ENCODE measurements at places on chromosomes 12 and 14. TPM values are rescaled to one million over a fixed set of nuclear protein-coding genes. Genes with fewer than 3 reads are reported as not detected.

DNA sequence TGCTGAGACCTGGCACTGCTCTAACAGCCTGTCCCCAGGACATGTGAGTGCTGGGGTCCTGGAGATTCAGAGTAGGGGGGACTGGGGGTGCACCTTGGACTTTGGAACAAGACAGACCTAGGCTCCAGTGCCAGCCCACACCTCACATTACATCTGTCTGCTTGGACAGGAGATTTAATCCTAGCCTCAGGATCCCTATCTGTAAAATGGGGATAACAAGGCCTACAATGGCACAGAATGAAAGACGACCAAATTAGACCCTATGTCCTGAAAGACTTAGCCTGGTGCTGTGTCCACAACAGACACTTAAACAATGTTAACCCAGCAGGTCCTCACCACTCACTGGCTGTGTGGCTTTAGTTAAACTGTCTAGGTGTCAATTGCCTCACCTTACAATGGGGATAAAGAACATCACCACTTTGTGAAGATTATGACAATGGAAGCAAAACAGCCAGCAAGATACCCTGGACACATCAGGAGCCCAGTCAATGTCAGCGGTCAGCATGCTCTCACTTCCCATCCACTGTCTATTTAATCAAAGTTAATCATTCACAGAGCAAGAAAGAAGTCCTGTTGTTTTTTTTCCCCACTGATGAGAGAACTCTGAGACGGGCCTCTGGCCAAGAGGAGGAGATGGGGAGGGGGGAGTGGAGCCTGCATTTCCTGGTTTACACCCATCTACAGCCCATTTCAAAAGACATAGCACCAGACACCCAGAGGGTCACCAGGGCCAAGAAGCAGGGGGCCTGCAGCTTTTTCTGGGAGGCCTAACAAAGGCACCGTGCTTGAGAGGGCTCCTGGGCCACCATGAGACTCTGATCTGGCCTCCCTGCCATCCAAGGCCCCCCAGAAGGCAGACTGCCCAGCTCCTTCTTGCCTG lies 40.6 kb downstream of the ACTN1 start:
- DNase-seq, result no peak

The C3AR1 gene
- 9.9 TPM for total RNA-seq

DNA sequence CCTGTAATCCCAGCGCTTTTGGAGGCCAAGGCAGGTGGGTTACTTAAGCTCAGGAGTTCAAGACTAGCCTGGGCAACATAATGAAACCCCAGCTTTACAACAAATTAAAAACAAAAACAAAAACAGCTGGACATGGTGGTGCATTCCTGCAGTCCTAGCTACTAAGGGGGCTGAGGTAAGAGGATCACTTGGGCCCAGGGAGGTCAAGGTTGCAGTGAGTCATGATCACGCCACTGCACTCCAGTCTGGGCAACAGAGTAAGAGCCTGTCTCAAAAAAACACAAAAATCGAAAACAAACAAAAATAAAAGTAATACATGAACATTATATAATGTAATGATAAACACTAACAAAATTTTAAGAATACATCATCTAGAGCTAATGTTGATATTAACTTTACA lies 46.2 kb upstream of the GRIP1 start:
- no peak for DNase-seq

The RAD51B gene
- total RNA-seq, result 13.3 TPM

The CLIP1 gene
- total RNA-seq, result 89.2 TPM

- no peak for DNase-seq
Measured at GRCh38 chr12:3129301-3130056, 52.3 kb downstream of the TSPAN9 start.

- no peak for DNase-seq
Measured at GRCh38 chr12:7354529-7354928, 50.7 kb downstream of the ACSM4 start.

DNA sequence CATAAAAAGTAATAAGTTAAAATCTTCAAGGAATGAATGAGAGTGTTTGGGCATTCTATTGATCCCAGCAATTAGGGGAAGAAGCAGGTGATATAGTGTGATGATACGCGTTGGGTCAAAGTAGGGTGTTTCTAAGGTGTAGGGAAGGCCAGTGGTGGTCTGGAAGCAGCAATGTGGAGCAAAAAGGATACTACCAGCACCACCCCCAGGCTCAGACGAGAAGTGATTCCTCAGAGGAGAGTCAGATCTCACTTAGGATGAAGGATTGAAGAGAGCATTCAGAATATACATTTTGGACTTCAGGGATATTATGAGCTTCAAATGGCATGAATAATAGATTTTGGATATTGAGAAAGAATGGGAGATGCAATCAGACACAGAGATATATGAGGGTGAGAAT lies 497.6 kb downstream of the RMST start:
- DNase-seq, result no peak

DNA sequence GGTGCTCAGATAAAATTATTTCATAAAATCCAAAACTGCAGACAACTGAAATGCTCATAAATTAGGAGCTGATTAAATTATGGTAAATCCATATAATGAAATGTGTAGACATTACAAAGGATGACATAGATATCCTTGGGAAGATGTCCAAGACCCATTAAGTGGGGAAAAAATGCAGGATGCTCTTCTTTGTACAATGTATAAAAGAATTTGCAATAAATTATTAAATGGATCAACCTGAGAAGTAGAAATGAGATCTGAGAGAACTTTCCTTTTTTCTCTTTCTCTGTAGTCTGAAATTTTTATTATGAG lies 336.4 kb upstream of the E2F7 start:
- no peak for DNase-seq

The CLEC2A gene
- total RNA-seq, result not detected

The IL26 gene
- total RNA-seq, result not detected

GRCh38 chr12:76804435-76804976 lies 40.6 kb downstream of the ZDHHC17 start:
- no peak for DNase-seq

DNA sequence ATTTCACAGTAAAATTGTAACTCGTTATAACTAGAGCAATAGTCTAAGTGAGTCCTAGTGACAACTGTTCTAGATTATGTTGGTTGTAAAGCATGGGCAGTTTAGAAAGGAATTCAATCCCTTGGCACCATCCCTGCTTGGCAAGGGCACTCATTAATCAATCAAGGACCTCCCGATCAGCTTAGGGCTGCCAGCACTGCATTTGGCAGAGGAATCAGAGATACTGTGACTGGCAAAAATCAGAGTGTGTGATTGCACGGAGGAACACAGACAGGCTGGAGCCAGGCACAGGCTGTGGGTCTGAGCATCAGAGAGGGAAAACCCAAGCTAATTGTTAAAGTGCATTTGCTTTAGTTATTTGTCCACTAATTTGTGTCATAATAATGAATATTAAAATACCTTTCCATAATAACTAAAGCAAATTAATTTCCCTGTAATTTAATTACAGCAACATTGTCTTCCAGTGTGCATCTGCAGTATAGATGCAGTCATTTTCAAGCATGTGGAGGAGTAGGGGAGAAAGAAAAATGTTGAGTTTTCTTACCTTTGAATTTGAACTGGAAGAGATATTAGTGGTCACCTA lies 3.2 kb upstream of the EGLN3 start:
- DNase-seq, result no peak

GRCh38 chr12:27751386-27752047 lies 28.5 kb upstream of the KLHL42 start:
- no peak for DNase-seq

Measured in tibial nerve (tissue), 4 donors.